ENCODE measurements at places on chromosomes 5 and 9.
A peak's percentile ranks its signal among the peaks of the same experiment; 100 is the strongest.

DNA sequence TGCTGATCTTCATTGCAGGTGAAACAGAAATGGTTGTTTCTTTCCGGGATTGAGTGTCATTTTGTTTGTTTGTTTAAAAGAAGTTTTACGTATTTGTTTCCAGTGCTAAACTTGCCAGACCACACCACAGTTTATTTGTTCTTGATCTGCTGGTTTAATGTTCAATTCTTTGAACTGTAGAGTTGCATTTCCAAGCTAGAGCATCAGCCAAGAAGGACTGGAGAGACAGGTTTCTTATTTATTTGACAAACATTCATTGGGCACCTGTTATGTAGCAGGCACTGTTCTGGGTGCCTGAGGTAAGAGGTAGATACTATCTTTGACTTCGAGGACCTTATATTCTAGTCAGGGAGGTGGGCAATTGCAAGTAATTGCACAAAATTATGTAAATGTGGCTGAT, 45.0 kb downstream of the MCCC2 start:
- H3K27me3 ChIP-seq: no peaks in the 10 kb centered on the region
- DNase-seq: no peak
- H3K4me3 ChIP-seq: no peak overlapping the region
- no peaks in the 10 kb centered on the region for H3K4me1 ChIP-seq

DNA sequence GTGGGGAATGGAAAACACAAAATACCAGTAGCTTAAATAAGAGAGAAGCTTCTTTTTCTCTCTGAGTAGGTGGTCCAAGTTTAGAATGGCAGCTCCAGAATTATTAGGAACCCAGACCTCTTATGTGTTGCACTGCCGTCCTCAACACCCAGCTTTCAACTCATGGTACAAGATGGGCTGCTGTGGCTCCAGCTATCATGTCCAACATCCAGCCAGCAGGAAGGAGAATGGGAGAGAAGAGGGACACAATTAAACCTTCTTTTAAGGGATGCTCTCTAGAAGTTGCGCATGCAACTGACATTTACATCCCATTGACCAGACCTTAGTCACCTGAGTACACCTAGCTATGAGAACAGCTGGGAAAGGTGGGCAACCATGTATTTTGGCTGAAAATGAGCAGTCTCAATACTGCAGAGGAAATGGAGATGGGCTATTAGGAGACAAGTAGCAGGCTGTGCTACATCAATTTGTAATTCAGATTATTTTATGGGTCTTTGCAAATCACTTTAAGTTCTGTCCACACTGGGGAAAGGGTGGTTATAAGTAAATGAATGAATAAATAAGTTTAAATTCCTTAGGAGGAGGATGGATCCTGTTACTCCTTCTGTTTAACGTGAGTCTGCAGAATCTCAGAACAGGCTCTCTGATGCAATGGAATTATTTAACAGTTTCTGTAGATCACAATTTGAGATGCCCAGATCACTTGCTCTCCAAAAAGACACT, 76.1 kb downstream of the SLC28A3 start:
- DNase-seq: no peak
- no peaks in the 10 kb centered on the region for H3K27me3 ChIP-seq
- H3K36me3 ChIP-seq: no peaks in the 10 kb centered on the region
- no peaks in the 10 kb centered on the region for H3K4me1 ChIP-seq

GRCh38 chr5:66860199-66860975, 264.2 kb downstream of the MAST4 start:
- H3K4me3 ChIP-seq: peak overlapping the region; percentile 35

DNA sequence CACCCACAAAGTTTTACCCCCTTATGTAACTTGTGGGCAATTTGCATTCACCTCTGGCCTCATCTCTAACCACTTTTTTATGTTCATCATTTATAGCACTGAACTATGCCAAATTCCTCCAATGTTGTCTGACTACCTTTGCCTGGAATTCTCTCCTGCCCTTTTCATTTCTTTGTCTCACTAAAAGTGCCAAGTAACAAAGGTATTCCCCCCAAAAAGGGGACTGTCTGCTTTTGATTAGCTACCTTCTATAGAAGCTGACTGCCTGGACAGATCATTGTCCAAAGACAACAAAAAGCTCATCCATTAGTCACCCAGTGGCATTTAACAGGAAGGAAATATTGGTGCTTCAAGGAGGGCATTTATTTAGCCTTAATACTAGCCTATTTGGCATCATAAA, 189.9 kb upstream of the VCAN start:
- DNase-seq: peak; percentile 76
- no peaks in the 10 kb centered on the region for H3K36me3 ChIP-seq
- peaks cover 19% of the 10 kb centered on the region for H3K4me1 ChIP-seq
- peak overlapping the region; percentile 29 for H3K27ac ChIP-seq
- no peaks in the 10 kb centered on the region for H3K27me3 ChIP-seq
- no peak overlapping the region for H3K4me3 ChIP-seq

- no peaks in the 10 kb centered on the region for H3K36me3 ChIP-seq
- H3K4me1 ChIP-seq: peaks cover 14% of the 10 kb centered on the region
- H3K27me3 ChIP-seq: no peaks in the 10 kb centered on the region
- H3K4me3 ChIP-seq: no peak overlapping the region
- H3K27ac ChIP-seq: no peak overlapping the region
- no peak for DNase-seq
Observed at GRCh38 chr5:159522841-159523240, 192.6 kb upstream of the IL12B start.

- peaks cover 36% of the 10 kb centered on the region for H3K4me1 ChIP-seq
- no peaks in the 10 kb centered on the region for H3K27me3 ChIP-seq
- peak overlapping the region; percentile 31 for H3K4me3 ChIP-seq
- no peaks in the 10 kb centered on the region for H3K36me3 ChIP-seq
- peak overlapping the region; percentile 82 for H3K27ac ChIP-seq
- peak; percentile 90 for DNase-seq
Observed at GRCh38 chr9:91536211-91536691, 112.6 kb upstream of the NFIL3 start.

Data from GM23248 (cell line).